Activated T-cell treated with anti-CD3 and anti-CD28 coated beads, Interleukin-2, amount 50 U/mL, for 72 hours (primary cell): ENCODE measurements at places on chromosomes 3 and 15. TPM values are rescaled to one million over a fixed set of nuclear protein-coding genes. Genes with fewer than 3 reads are reported as not detected.

The SKIC8 gene
- total RNA-seq: 31.3 TPM

The LTK gene
- 1.7 TPM for total RNA-seq

The FRMD5 gene
- total RNA-seq: 0.77 TPM

The IGSF11 gene
- total RNA-seq: not detected

The GPR171 gene
- 101 TPM for total RNA-seq

The DPPA2 gene
- not detected for total RNA-seq

The IGF2BP2 gene
- total RNA-seq: 1.2 TPM

The MESP1 gene
- 2.4 TPM for total RNA-seq

The UACA gene
- 2.0 TPM for total RNA-seq

The WDR72 gene
- total RNA-seq: not detected

The CASR gene
- total RNA-seq: 0.23 TPM

The GABRR3 gene
- total RNA-seq: not detected

The SMCO1 gene
- total RNA-seq: not detected

- no peak overlapping the region for H3K27ac ChIP-seq
- no peak overlapping the region for H3K4me3 ChIP-seq
- H3K27me3 ChIP-seq: peaks cover 24% of the 10 kb centered on the region
- no peaks in the 10 kb centered on the region for H3K4me1 ChIP-seq
Measured at GRCh38 chr3:62248734-62249483, 124.4 kb downstream of the FEZF2 start.

GRCh38 chr3:106013971-106014370, 145.2 kb upstream of the CBLB start:
- DNase-seq: peak; percentile 12
- no peaks in the 10 kb centered on the region for H3K27me3 ChIP-seq
- peaks cover 5% of the 10 kb centered on the region for H3K36me3 ChIP-seq
- peak overlapping the region; percentile 72 for H3K27ac ChIP-seq

- DNase-seq: no peak
- H3K36me3 ChIP-seq: peaks cover 6% of the 10 kb centered on the region
- H3K27ac ChIP-seq: peak overlapping the region; percentile 94
- H3K4me3 ChIP-seq: peak overlapping the region; percentile 100
- H3K27me3 ChIP-seq: no peaks in the 10 kb centered on the region
- H3K4me1 ChIP-seq: peaks cover 54% of the 10 kb centered on the region
Measured at GRCh38 chr3:132418916-132419315, 1.6 kb downstream of the DNAJC13 start.

DNA sequence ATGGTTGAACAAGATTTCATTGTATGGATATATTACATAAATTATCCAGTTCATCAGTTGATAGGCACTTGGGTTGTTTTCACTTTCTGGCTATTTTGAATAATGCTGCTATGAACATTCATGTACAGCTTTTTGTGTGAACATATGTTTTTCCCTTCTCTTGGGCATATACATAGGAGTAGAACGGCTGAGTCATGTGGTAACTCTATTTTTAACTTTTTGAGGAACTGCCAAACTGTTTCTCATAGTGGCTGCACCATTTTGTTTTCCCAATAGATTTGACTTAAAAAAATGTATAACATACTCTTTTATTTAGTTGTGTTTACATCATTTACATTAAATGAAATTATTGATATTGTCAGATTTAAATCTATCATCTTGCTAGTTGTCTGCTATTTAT, 28.8 kb upstream of the RFX7 start:
- no peaks in the 10 kb centered on the region for H3K27me3 ChIP-seq
- peaks cover 4% of the 10 kb centered on the region for H3K36me3 ChIP-seq
- no peak overlapping the region for H3K27ac ChIP-seq
- H3K4me1 ChIP-seq: no peaks in the 10 kb centered on the region
- no peak overlapping the region for H3K4me3 ChIP-seq

GRCh38 chr15:77775837-77776236, 143.1 kb upstream of the LINGO1 start:
- no peak for DNase-seq
- H3K27me3 ChIP-seq: no peaks in the 10 kb centered on the region
- H3K4me1 ChIP-seq: no peaks in the 10 kb centered on the region
- H3K4me3 ChIP-seq: no peak overlapping the region
- no peak overlapping the region for H3K27ac ChIP-seq
- H3K36me3 ChIP-seq: no peaks in the 10 kb centered on the region

DNA sequence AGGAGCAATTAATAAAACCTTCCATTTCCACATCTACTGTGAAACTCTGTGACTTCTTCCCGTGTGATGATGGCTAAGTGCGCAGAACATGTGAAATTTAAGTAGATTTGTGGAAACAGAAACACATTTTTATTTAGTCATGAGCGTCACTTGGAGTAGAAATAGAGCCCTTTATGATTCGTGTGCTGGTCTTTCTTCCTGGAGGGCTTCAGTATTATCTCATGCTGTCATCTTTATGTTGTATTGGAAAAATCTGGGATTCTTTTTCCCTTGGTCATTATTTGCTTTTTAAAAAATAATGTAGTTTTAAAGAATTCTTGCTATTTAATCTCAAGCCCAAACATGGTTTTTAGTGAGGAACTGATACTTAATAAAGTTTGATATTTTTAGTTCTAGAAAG, 284.0 kb upstream of the CTDSPL start:
- DNase-seq: no peak
- H3K4me3 ChIP-seq: no peak overlapping the region
- H3K27ac ChIP-seq: no peak overlapping the region
- H3K4me1 ChIP-seq: no peaks in the 10 kb centered on the region

- H3K36me3 ChIP-seq: no peaks in the 10 kb centered on the region
- no peak overlapping the region for H3K27ac ChIP-seq
- no peak for DNase-seq
- H3K27me3 ChIP-seq: no peaks in the 10 kb centered on the region
- no peak overlapping the region for H3K4me3 ChIP-seq
Measured at GRCh38 chr3:30185872-30186271, 420.5 kb upstream of the TGFBR2 start.

GRCh38 chr3:56268616-56269383, 199.5 kb downstream of the ERC2 start:
- H3K27ac ChIP-seq: no peak overlapping the region
- H3K4me1 ChIP-seq: no peaks in the 10 kb centered on the region
- no peaks in the 10 kb centered on the region for H3K36me3 ChIP-seq
- H3K4me3 ChIP-seq: no peak overlapping the region

- H3K36me3 ChIP-seq: no peaks in the 10 kb centered on the region
- H3K4me1 ChIP-seq: no peaks in the 10 kb centered on the region
- no peak overlapping the region for H3K27ac ChIP-seq
- no peak overlapping the region for H3K4me3 ChIP-seq
Measured at GRCh38 chr3:146326875-146327543, 76.1 kb upstream of the PLSCR4 start.

DNA sequence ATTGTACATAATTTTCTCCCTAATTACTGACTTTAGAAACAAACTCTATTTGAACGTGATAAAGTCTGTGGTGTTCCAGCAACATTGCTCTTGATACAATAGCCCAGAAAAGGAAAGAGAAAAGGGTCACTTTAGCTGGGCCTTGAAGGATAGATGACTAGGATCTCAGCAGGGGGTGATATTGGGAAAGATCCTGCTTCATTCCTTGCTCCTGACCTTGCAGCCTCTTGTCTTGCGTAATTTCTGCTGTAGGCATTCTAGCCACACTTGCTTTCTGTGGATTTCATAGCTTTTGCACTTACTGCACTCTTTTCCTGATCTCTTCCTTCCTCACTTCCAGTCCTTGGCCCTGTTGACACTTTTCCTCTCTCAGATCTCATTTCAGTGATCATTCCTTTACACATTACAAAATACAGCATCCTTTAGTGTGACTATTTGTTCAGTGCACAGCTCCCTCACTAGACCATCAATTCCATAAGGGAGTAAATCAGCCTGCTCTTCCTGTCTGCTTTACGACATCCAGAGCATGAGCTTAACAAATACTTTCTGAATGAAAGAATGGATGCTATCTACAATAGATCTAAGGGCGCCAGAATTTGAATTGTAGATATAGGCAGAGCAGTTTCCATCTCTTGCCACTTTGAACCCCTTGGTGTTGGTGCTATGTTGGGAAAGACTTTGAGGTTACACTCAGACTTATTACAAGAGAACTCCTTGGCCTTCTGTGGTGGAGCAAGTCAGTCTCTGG, 559.6 kb upstream of the MDFIC2 start:
- H3K27me3 ChIP-seq: peaks cover 36% of the 10 kb centered on the region
- DNase-seq: no peak
- no peaks in the 10 kb centered on the region for H3K4me1 ChIP-seq
- H3K27ac ChIP-seq: no peak overlapping the region

GRCh38 chr15:38555686-38556334, 8.8 kb downstream of the RASGRP1 start:
- H3K4me3 ChIP-seq: peak overlapping the region; percentile 97
- peak overlapping the region; percentile 100 for H3K27ac ChIP-seq
- peaks cover 33% of the 10 kb centered on the region for H3K36me3 ChIP-seq
- no peaks in the 10 kb centered on the region for H3K27me3 ChIP-seq
- H3K4me1 ChIP-seq: peaks cover 99% of the 10 kb centered on the region
- peak; percentile 55 for DNase-seq

DNA sequence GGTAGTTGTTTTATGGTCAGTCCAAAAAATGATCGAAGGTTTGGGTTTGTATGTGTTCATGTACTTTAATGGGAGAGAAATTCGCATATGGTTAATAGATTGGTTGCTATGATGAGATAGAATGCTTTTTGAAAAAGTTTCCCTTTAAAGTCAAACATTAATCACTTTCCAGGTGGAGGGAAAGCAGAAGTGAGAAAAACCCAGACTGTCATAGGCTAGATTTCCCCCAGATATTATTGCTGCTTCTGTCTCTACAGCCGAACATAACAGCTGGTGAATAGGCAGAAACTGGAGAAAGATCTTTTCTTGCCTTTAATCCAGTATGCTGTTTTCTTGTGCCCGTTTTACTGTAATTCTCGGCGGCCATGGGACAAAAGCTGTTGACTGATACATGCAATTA, 287.6 kb downstream of the SOX2 start:
- H3K4me3 ChIP-seq: no peak overlapping the region
- H3K4me1 ChIP-seq: no peaks in the 10 kb centered on the region
- H3K27me3 ChIP-seq: no peaks in the 10 kb centered on the region
- DNase-seq: no peak
- H3K36me3 ChIP-seq: no peaks in the 10 kb centered on the region

- no peak overlapping the region for H3K27ac ChIP-seq
- no peak overlapping the region for H3K4me3 ChIP-seq
- peaks cover 17% of the 10 kb centered on the region for H3K4me1 ChIP-seq
- peaks cover 1% of the 10 kb centered on the region for H3K36me3 ChIP-seq
Measured at GRCh38 chr3:67459796-67460195, 194.6 kb downstream of the SUCLG2 start.

GRCh38 chr3:194640829-194641228, 7.6 kb upstream of the TMEM44 start:
- no peaks in the 10 kb centered on the region for H3K27me3 ChIP-seq
- peaks cover 24% of the 10 kb centered on the region for H3K36me3 ChIP-seq
- peak; percentile 44 for DNase-seq
- peaks cover 6% of the 10 kb centered on the region for H3K4me1 ChIP-seq

DNA sequence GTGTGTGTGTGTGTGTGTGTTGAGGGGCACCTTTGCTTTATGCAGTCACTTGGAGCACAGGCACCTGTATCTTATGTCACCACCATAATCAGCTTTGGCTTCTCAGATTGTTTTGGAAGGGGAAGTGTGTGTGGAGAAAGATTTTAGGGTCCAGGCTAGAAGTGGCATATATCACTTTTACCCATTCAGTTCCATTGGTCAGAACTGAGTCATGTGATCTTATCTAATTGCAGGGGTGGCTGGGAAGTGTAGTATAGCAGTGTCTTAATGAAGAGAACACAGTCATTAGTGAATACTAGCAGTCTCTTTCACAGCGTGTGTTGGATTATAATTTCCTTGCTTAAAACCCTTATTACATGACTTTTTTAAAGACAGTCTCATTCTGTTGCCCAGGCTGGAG, 20.6 kb downstream of the NCK1 start:
- peaks cover 62% of the 10 kb centered on the region for H3K4me1 ChIP-seq
- peaks cover 5% of the 10 kb centered on the region for H3K36me3 ChIP-seq
- DNase-seq: no peak
- H3K27me3 ChIP-seq: no peaks in the 10 kb centered on the region

GRCh38 chr15:63362196-63362595, 19.4 kb downstream of the CA12 start:
- H3K27ac ChIP-seq: no peak overlapping the region
- H3K4me1 ChIP-seq: no peaks in the 10 kb centered on the region
- no peaks in the 10 kb centered on the region for H3K36me3 ChIP-seq
- H3K27me3 ChIP-seq: peaks cover 36% of the 10 kb centered on the region

- H3K27ac ChIP-seq: no peak overlapping the region
- H3K36me3 ChIP-seq: no peaks in the 10 kb centered on the region
- no peaks in the 10 kb centered on the region for H3K4me1 ChIP-seq
Measured at GRCh38 chr3:105899516-105899915, 30.7 kb upstream of the CBLB start.

GRCh38 chr3:5731100-5731499, 543.6 kb downstream of the EDEM1 start:
- no peak overlapping the region for H3K4me3 ChIP-seq
- no peaks in the 10 kb centered on the region for H3K36me3 ChIP-seq
- no peak overlapping the region for H3K27ac ChIP-seq
- no peaks in the 10 kb centered on the region for H3K27me3 ChIP-seq
- no peaks in the 10 kb centered on the region for H3K4me1 ChIP-seq

- no peaks in the 10 kb centered on the region for H3K27me3 ChIP-seq
- H3K4me3 ChIP-seq: no peak overlapping the region
- no peak for DNase-seq
- H3K27ac ChIP-seq: no peak overlapping the region
- no peaks in the 10 kb centered on the region for H3K36me3 ChIP-seq
Measured at GRCh38 chr3:38586546-38587520, 62.7 kb downstream of the SCN5A start.

DNA sequence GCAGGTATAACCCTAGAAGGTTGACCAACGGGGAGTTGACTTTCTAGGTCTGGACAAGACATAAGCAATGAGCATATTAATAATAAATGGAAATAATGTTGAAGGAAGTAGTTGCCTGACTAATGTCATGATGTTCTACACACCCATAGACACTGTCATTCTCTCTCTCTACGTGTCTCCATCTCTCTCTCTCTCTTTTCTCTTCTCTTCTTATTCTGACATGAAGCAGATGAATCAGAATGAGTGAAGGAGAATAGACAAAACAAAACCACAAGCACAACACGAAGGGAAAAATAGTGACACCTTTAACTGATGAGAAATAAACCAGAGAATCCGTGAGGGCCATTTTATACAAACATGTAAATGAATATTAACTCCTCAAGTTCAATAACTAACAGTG, 26.7 kb upstream of the CCDC80 start:
- H3K4me3 ChIP-seq: no peak overlapping the region
- DNase-seq: no peak

DNA sequence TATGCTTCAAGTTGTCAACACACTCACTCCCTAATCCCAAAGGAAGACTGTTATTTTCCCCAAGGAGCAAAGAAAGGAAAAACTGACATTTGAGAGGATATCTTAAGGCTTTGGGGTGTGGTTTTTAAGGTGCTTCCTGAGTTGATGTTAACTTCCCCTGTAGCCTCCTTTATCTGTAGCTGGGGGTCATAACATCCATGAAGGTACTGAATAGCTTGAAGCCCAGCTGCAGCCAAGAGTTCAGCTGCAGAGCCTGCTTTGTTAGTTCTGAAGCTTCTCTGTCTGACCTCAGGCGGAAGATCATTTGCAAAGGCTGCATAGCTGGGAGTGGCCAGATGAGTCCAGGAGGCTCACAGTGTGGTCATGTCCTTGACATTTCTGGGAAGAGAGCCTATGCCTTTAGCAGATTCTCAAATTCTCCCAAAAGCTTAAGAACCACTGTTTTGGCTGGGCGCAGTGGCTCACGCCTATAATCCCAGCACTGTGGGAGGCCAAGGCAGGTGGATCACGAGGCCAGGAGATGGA, 165.4 kb downstream of the SV2B start:
- H3K4me3 ChIP-seq: no peak overlapping the region
- H3K4me1 ChIP-seq: no peaks in the 10 kb centered on the region
- H3K27ac ChIP-seq: no peak overlapping the region
- peaks cover 9% of the 10 kb centered on the region for H3K27me3 ChIP-seq
- DNase-seq: no peak
